NCI-H524 treated with DMSO at 0.1 percent for 48 hours (cell line): ENCODE measurements at places on chromosomes 5 and 9.

DNA sequence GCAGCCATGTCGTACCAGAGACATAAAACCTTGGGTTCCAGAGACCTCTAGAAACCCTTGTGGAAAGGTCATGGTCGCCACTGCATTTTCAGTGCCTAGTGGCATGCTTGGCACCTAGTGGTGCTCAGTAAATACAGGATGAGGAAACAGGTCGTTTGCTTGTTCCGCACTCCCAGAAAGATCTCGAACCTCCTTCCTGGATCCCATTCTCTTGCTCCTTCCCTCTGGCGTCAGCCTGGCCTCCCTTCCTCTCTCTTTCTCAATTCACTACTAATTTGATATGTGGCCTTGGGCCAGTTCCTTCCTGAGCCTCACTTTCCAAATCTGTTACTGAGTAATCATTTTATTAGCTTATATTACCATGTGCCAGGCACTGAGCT lies 4.4 kb downstream of the NDST1 start:
- DNase-seq = no peak

- DNase-seq = no peak
These were observed 442.4 kb upstream of the ZNF462 start for GRCh38 chr9:106420511-106420944.

- no peak for DNase-seq
These were observed 67.2 kb upstream of the DAP start for GRCh38 chr5:10828241-10828640.

GRCh38 chr5:2387250-2387633 lies 364.2 kb downstream of the IRX2 start:
- no peak for DNase-seq

GRCh38 chr5:166363087-166363760 lies 1928.2 kb upstream of the WWC1 start:
- no peak for DNase-seq

DNA sequence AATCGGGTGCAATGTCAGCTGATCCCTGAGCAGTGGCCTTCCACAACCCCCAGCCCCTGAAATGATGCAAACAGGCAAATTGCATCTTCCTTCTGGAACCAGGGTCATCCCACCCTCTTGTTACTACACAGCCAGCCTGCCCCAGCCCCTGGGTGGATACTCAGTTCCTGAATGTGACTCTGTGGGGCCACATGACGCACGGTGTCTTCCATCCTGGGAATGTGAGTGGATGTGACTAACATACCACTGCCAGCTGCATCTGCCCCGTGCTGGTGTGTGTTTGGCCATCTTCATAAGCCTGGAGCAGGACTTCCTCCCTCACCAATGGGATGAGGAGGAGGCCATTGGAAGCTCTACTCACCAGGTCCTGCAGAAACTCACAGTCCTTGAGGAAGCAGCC lies 257.9 kb upstream of the ADAMTS16 start:
- DNase-seq = no peak

- peak; percentile 39 for DNase-seq
These were observed 601.8 kb downstream of the CCDC171 start for GRCh38 chr9:16154521-16155078.

DNA sequence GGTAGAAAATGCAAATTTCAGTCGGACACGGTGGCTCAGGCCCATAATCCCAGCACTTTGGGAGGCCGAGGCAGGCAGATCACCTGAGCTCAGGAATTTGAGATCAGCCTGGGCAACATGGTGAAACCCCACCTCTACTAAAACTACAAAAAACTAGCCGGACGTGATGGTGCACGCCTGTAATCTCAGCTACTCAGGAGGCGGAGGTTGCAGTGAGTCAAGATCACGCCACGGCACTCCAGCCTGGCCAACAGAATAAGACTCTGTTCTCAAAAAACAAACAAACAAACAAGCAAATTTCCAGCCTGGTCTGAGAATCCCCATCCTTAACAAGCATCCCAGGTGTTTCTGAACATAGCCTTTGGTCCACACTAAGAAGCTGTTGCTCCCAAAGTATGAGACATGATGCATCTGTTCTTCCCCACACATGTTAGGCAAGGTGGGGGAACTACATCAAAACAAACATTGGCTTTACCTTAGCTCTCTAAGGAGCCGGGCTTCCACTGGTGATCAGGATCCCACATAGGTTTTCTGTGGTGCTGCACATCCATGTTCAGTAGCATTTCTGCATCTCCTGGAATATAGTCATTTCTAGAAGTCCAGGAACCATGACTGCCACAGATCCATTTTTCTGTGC lies 92.5 kb upstream of the DMRT1 start:
- DNase-seq = no peak

GRCh38 chr9:104068546-104068945 lies 25.6 kb upstream of the SMC2 start:
- no peak for DNase-seq

GRCh38 chr9:79763671-79764285 lies 192.0 kb downstream of the TLE4 start:
- DNase-seq = no peak

DNA sequence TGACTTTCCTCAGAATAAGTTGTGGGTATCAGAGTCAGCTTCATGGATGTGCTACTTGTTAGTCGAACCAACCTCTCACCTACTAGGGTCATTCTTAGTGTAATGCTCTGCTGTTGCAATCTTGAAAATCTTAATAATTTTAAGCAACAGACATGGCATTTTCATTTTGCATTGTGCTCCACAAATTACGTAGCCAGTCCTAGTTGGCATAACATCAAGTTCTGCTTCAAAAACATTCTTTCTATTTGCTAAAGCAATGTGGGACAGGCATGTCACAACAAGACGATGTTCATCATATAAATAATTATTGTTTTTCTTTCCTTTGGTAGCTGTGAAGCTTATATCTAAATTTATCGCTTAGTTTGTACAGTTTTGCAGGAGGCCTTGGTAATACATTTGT lies 39.3 kb upstream of the CDH12 start:
- no peak for DNase-seq

GRCh38 chr9:2593744-2594143 lies 27.8 kb upstream of the VLDLR start:
- no peak for DNase-seq

DNA sequence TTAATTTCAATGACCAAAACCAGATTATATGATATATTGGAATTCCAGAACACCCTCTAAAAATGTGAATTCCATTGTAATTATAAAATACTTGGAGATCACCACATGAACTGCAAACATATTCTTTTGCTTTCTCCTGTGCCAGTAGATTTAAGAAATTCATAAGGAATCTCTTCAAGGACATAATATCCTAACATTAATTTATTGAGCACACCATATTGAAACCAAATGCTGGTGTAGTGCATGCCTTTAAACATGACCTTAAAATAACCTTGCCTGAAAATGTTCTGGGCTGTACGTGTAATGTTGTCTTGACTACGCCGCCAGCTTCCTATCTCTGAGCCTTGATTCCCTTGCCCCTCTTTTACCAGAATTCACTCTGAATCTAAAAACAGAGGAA lies 205.0 kb upstream of the ACTBL2 start:
- DNase-seq = no peak

- DNase-seq = no peak
These were observed 77.3 kb downstream of the SLC1A1 start for GRCh38 chr9:4567601-4568000.

- no peak for DNase-seq
These were observed 113.8 kb downstream of the RPS23 start for GRCh38 chr5:82164176-82164976.

DNA sequence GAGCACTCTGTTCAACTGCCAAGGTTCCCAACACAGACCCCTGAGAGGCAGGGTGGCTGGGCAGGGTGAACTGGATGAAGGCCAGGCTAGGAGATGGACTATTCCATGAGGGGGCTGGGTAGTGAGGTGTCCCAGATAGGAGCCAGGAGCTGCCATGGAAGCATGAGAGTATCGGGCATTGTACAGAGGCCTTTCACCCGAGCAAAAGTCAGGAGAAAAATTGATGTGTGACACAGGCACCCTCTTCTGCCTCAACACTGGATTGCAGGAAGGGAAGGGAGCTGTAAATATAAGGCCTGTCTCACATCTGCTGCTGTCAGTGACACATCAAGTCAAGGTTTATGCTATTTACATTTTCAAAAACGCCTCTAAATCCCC lies 74.6 kb downstream of the UBAP1 start:
- DNase-seq = no peak

DNA sequence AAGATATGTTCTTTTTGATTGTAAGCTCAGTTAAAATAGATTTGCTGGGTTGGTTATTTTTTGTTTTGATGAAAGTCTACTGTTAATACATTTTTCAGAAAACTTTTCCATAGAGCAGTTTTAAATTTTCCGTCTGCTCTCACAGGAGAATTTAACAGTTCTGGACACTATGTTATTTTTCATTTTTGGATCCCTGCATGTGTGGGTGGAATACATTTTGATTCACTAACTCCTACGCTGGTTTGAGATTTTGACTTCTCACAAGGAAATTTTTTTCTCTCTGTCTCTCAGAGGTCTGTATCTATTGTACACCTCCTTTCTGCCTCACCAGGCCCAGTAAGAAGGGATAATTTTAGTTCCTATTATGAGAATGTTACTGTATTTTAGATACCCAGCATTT lies 502.4 kb downstream of the CDH10 start:
- DNase-seq = no peak

GRCh38 chr9:92608909-92609445 lies 61.0 kb downstream of the IPPK start:
- DNase-seq = no peak

DNA sequence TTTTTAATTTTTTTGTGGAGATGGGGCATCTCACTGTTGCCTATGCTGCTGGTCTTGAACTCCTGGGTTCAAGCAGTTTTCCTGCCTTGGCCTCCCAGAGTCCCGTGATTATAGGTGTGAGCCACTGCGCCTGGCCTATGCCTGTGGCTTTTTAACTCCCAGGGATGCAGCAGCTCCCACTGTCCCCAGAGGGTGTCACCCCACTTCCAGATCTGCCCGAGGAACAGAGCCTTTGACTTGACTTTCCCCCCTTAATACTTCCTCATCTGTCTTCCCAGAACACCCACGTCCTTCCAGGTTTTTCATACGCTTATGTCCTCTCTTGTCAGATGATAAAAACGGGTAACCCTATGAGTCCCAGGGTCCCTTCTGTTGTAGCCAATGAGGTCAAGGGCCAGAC lies 7.6 kb upstream of the PRRC2B start:
- no peak for DNase-seq

DNA sequence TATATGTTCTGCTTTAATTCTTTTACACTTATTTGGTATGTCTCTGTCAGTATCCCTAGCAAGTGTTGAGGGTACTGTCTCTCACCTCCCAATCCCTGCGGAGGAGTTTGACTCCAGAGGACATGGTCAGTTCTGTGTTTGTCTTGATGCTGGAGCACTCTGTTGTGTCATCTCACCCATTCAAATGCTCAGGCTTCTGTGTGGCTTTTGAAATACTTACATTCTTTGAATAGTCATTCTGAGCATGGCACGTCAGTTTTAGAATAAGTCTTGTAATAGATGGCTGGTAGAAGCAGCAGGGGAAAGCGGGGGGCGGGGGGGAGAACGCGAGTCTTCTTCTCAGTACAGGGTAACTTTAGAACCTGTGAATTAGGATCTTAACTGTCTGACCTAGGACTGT lies 12.3 kb downstream of the MAST4 start:
- DNase-seq = no peak

DNA sequence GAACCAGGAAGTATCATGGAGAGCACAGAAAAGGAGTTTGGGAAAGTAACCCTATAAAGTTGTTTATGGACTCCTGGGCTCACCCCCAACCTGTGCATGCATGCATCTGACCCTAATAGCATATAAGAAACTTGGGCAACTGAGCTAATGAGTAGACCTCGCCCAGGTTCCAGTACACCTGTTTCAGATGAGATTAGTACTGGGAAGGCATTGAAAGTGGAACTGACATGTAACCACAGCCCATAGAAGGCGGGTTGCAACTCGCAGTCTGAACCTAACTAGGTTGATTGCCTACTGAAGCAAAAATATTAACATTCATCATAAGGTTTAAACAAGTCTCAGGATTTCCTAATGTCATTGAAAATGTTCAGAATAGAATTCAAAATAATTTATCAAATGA lies 87.0 kb downstream of the WNK2 start:
- no peak for DNase-seq

GRCh38 chr9:83425240-83425639 lies 113.0 kb downstream of the FRMD3 start:
- DNase-seq = no peak

DNA sequence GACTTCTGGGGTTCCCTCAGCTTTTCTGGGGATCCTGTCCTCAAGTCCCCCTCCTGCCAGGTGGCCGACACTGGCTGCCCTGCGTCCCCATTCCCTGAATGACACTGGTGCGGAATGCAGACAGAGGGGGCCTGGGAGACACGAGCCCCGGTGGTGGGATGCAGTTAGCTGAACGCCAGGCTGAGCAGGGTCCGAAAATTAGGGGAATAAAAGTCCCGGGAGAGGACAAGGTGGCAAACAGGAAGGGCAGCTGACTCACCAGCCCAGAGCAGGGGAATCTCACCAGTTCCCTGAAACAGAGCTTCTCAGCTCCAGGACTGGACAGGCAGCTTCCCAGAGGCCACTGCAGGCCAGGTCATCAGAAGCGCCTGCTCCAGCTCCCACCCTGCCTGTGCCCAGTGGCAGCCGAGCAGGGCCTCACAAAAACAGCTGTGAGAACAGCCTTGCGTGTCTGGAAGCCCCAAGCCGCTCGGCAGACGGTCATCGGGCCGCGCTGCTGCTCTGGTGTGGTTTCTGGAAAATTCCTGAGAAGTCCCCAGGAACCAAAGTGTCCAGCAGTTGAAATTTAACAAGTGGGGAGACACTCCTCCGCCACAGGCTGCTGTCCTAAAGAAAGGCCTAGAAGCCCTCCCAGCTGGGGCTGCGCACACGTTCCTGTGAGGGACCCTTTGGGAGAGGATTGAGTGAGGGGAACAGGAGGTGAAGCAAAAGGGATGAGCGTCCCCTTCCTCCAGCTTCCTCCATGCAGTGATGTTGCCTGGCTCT lies 47.6 kb upstream of the EXOC3 start:
- no peak for DNase-seq

- no peak for DNase-seq
These were observed 800 bp upstream of the KCNN2 start for GRCh38 chr5:114360816-114361723.

- no peak for DNase-seq
These were observed 1.1 kb downstream of the HTR1A start for GRCh38 chr5:63961125-63961597.

GRCh38 chr9:16358751-16359150 lies 511.7 kb downstream of the BNC2 start:
- DNase-seq = no peak

- DNase-seq = peak; percentile 75
These were observed 65.5 kb upstream of the HSPB3 start for GRCh38 chr5:54390015-54390414.

GRCh38 chr9:137192859-137193258 lies 4.4 kb downstream of the SSNA1 start:
- DNase-seq = no peak

- no peak for DNase-seq
These were observed 242.1 kb downstream of the BNC2 start for GRCh38 chr9:16628413-16628812.

- DNase-seq = no peak
These were observed 254.4 kb downstream of the MLLT3 start for GRCh38 chr9:20367855-20368254.

DNA sequence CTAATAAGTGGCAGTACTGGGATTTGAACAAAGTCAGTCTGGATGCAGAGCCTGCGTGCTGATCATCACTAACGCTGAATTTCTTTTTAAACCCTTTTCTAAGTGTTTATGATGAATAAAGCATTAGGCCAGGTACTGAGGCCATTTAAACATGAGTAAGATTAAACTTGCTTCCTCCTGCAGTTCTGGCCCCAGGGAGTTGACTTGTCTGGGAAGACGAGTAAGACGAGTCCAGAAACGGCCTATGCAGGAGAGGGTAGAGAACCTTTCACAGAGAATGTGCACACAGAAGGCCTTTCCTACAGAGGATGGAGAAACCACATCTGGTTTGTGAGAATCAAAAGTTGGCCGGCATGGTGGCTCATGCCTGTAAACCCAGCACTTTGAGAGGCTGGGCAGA lies 42.9 kb downstream of the SPRY4 start:
- DNase-seq = no peak
